Activated B cell treated with CpG ODN at 0.5 μM for 24 hours (primary cell): ENCODE measurements at places on chromosomes 6 and 20. TPM values are rescaled to one million over a fixed set of nuclear protein-coding genes. Genes with fewer than 3 reads are reported as not detected.

CLPSL2 gene
- not detected in 2 replicates for total RNA-seq

GHRH gene
- total RNA-seq, result not detected in 2 replicates

CNKSR3 gene
- total RNA-seq, result 0.20 TPM in 1 of 2 replicates, not detected in the other

UST gene
- 14.3 and 18.1 TPM in 2 replicates for total RNA-seq

LBP gene
- total RNA-seq, result not detected in 2 replicates

GRCh38 chr6:163487606-163488005 lies 73.1 kb downstream of the QKI start:
- H3K27ac ChIP-seq, result no peak overlapping the region
- peaks cover 49% of the 10 kb centered on the region for H3K4me1 ChIP-seq
- DNase-seq, result no peak
- H3K36me3 ChIP-seq, result peaks cover 10% of the 10 kb centered on the region
- H3K27me3 ChIP-seq, result no peaks in the 10 kb centered on the region
- H3K4me3 ChIP-seq, result no peak overlapping the region

GRCh38 chr6:167027772-167028171 lies 28.6 kb downstream of the CEP43 start:
- H3K4me3 ChIP-seq, result no peak overlapping the region
- DNase-seq, result no peak

GRCh38 chr6:82867946-82868345 lies 197.7 kb downstream of the UBE3D start:
- H3K4me3 ChIP-seq, result no peak overlapping the region
- no peaks in the 10 kb centered on the region for H3K36me3 ChIP-seq

- peaks cover 15% of the 10 kb centered on the region for H3K4me1 ChIP-seq
- DNase-seq, result peak; percentile 20
- no peaks in the 10 kb centered on the region for H3K27me3 ChIP-seq
- H3K4me3 ChIP-seq, result peak overlapping the region; percentile 9
- no peaks in the 10 kb centered on the region for H3K36me3 ChIP-seq
Measured at GRCh38 chr6:45548657-45549515, 171.2 kb upstream of the SUPT3H start.

DNA sequence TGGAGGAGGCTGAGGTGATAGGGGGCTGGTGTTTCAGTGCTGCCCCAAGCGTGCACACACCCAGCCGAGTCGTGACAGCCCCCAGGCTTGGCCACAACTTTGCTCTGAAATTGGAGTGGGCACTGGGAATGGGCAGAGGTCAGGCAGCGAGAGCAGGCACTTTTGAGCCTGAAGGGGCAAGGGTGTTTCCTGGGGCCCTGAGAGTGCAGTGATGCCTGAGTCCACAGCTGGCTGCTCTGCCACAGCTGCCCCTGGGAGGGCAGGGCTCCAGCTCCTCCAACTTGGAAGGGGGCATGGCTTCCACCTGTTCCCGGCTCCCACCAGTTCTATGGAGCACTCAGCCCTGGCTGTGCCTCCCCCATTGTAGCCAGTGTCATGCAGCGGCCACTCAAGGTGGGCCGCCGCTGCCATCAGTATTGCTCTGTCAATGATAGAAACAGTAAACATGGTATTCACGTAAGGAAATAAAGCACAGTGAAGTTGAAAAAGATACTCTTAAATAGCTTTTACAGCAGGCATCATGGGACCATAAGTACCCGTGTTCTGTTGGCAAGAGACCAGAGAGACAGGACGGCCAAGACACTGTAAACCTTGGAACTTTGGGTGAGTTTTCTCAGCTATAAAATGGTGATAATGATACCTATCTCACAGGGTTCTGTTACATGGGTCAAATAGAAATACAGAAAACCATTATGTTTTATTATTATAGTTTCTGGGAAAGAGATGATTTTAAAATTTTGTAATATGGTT lies 108.9 kb downstream of the THEMIS start:
- no peaks in the 10 kb centered on the region for H3K36me3 ChIP-seq
- no peaks in the 10 kb centered on the region for H3K4me1 ChIP-seq
- no peak overlapping the region for H3K27ac ChIP-seq
- no peak overlapping the region for H3K4me3 ChIP-seq
- DNase-seq, result no peak
- H3K27me3 ChIP-seq, result no peaks in the 10 kb centered on the region

DNA sequence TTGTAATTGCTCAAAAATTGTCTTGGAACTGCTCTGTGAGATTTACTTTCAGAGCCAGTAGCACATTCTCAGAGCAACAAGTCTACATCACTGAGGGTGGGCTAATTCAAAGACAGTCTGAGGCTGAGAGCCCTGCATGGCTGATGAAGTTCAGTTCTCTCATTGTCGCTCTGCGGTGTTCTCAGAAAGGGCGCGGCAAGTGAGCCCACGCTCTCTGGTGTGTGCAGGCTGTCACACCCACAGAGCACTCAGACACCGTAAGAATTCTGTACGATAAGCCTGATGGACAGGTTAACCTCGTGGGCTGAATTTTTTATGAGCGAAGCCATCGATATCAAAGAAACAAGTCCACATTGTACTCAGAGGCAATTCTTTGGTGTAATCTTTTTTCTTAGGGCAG lies 557.8 kb downstream of the HACE1 start:
- H3K27ac ChIP-seq, result no peak overlapping the region
- no peak overlapping the region for H3K4me3 ChIP-seq
- no peak for DNase-seq
- no peaks in the 10 kb centered on the region for H3K36me3 ChIP-seq
- H3K27me3 ChIP-seq, result no peaks in the 10 kb centered on the region

DNA sequence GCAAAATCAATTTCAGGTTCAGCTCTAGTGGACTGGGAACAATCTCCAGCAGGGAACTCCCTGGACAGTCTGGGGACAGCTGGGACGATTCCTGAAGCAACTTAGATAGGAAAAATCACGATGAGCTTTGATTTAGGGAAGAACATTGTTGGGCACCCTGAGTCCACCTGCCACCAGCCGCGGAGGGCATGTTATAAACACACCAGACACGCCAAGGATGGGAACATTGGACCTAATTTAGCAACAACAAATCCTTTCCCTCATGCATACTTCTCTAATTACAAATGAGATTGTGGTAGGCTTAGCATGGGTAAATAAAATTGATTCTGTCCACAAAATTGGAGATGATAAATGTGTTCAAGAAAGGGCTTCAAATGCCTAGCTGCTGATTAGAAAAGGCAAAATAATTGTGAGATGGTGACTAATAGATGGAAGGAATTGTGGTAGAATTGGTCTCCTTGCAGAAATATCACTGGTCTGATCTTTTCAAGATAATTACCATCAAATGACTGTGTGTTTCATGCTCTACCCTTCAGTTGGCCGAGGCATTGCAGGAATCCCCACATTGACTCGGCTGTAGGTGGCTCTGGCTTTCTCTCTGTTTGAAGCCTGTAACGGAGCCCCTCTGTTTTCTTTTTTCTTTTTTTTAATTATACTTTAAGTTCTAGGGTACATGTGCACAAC lies 6.1 kb upstream of the NANP start:
- H3K27me3 ChIP-seq, result no peaks in the 10 kb centered on the region
- DNase-seq, result no peak
- no peaks in the 10 kb centered on the region for H3K4me1 ChIP-seq
- no peak overlapping the region for H3K4me3 ChIP-seq
- H3K27ac ChIP-seq, result no peak overlapping the region

DNA sequence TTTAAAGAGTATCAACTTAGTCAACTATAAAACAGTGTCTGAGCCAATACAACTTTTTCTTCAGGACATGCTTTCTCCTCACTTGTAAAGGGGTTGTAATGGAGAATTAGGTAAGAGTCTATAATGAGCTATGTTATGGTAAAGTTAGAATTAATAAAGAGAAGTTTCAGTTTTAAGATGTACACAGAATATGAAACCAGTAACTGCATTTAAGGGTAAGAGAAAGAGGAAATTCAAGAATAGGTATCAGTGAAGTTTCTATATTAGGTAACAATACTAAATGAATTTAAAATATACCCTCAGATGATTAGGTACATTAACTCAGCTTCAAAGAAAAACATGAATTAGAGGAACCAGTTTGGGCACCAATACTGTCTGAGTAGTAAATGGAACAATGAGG lies 1444.3 kb upstream of the ADGRB3 start:
- no peak for DNase-seq
- no peak overlapping the region for H3K27ac ChIP-seq
- no peaks in the 10 kb centered on the region for H3K27me3 ChIP-seq
- no peaks in the 10 kb centered on the region for H3K4me1 ChIP-seq

GRCh38 chr6:32529697-32530430 lies at the start of gene HLA-DRB5:
HLA-DRB5 (minus strand) TSS chr6:32530287; CDS start chr6:32530224, 63 bp downstream.
- peak; percentile 20 for DNase-seq
- peaks cover 16% of the 10 kb centered on the region for H3K36me3 ChIP-seq
- H3K27ac ChIP-seq, result peak within 1 kb of the TSS; percentile 99
- H3K4me1 ChIP-seq, result peaks cover 28% of the 10 kb centered on the region

- no peak for DNase-seq
- no peaks in the 10 kb centered on the region for H3K4me1 ChIP-seq
- H3K27me3 ChIP-seq, result peaks cover 5% of the 10 kb centered on the region
- H3K4me3 ChIP-seq, result no peak overlapping the region
- no peak overlapping the region for H3K27ac ChIP-seq
- H3K36me3 ChIP-seq, result no peaks in the 10 kb centered on the region
Measured at GRCh38 chr6:8130399-8130798, 28.1 kb upstream of the EEF1E1 start.

GRCh38 chr6:15507746-15508145 lies 155.1 kb downstream of the DTNBP1 start:
- H3K4me3 ChIP-seq, result no peak overlapping the region
- no peaks in the 10 kb centered on the region for H3K27me3 ChIP-seq
- DNase-seq, result no peak
- H3K4me1 ChIP-seq, result no peaks in the 10 kb centered on the region

DNA sequence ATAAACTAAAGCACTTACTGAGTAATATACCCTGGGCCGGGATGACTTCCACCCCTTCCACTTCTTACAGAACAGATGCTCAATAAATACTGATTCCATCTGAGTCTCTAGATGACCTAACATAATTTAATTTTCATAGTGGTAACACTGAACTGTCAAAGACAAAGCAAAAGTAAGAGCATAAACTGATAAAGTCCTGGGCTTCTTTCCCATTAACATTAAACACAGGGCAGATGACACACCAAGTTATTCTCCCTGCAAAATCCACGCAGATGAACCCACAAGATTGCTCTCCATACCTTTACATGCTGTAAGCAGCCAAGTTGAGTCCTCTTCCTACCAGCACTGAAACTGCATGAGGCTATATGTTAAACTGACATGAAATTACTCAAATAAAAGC lies 27.1 kb downstream of the AGPAT4 start:
- no peaks in the 10 kb centered on the region for H3K27me3 ChIP-seq
- H3K36me3 ChIP-seq, result peaks cover 3% of the 10 kb centered on the region
- no peaks in the 10 kb centered on the region for H3K4me1 ChIP-seq
- no peak for DNase-seq

GRCh38 chr20:6501061-6501460 lies 266.4 kb upstream of the BMP2 start:
- no peaks in the 10 kb centered on the region for H3K4me1 ChIP-seq
- no peak for DNase-seq
- H3K36me3 ChIP-seq, result no peaks in the 10 kb centered on the region
- no peak overlapping the region for H3K27ac ChIP-seq
- H3K27me3 ChIP-seq, result no peaks in the 10 kb centered on the region

- DNase-seq, result no peak
- no peak overlapping the region for H3K4me3 ChIP-seq
- H3K4me1 ChIP-seq, result peaks cover 14% of the 10 kb centered on the region
- no peak overlapping the region for H3K27ac ChIP-seq
- no peaks in the 10 kb centered on the region for H3K27me3 ChIP-seq
Measured at GRCh38 chr6:14707971-14708465, 537.9 kb upstream of the JARID2 start.

DNA sequence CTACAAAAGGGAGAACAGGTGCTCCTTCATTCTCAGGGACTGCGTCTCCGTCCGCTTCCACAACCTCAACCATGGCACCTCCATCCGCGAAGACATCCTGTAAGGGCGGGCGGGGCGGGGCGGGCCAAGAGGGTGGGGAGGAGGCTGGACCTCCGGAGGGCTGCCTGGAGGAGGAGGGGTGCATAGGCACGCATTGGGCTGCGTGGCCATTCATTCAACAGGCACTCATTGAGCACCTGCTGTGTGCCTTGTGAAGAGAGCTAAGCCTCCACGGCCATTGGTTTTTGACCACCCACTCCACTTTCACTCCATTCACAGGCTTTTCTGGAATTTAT lies 435 bp downstream of the ZSWIM3 start:
- no peak for DNase-seq
- peak overlapping the region; percentile 94 for H3K4me3 ChIP-seq
- H3K4me1 ChIP-seq, result peaks cover 48% of the 10 kb centered on the region
- peaks cover 20% of the 10 kb centered on the region for H3K36me3 ChIP-seq

DNA sequence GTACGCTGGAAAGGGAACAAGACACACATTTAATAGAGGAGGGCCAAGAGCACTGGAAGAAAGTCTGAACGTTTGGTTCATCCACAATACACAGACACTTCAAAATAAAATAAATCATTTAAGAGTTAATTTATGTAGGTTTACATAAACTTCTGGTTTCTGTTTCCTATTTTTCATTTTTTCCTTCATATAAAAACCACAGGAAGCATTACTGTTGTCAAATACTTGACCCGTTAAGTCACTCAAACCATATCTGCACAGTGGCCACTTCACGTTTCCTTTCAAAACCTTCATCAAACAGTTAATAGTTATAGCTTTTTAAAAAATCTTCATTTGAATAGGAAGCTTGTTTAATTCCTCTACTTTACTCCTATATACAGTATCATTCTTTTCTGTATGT lies 257.6 kb upstream of the THEMIS start:
- DNase-seq, result no peak
- peaks cover 23% of the 10 kb centered on the region for H3K4me1 ChIP-seq
- H3K4me3 ChIP-seq, result no peak overlapping the region
- H3K36me3 ChIP-seq, result no peaks in the 10 kb centered on the region
- no peaks in the 10 kb centered on the region for H3K27me3 ChIP-seq

DNA sequence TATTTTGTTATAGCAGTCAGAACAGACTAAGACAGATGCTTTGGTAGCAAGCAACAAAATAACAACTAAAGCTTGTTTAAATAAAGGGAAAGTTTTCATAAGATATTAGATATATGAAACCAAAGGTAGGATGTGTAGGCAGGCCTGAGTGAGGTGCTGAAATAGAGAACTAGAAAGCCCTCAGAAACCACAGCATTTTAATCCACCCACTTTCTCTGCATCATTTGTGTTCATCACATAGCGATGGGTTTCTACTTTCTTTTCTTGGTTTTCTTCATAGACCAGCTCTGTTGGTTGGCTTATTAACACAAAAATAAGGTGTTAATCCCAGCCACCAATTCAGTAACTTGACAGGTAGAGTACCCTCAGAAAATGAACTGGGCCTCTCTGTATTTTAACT lies 58.6 kb downstream of the RPS12 start:
- H3K4me1 ChIP-seq, result peaks cover 4% of the 10 kb centered on the region
- no peak for DNase-seq
- H3K36me3 ChIP-seq, result no peaks in the 10 kb centered on the region
- H3K4me3 ChIP-seq, result no peak overlapping the region

- no peaks in the 10 kb centered on the region for H3K27me3 ChIP-seq
- H3K27ac ChIP-seq, result no peak overlapping the region
- H3K36me3 ChIP-seq, result no peaks in the 10 kb centered on the region
Measured at GRCh38 chr6:56690519-56691285, 48.0 kb upstream of the DST start.

GRCh38 chr6:144993870-144994269 lies 708.7 kb downstream of the UTRN start:
- H3K27ac ChIP-seq, result no peak overlapping the region
- no peaks in the 10 kb centered on the region for H3K36me3 ChIP-seq
- H3K4me1 ChIP-seq, result no peaks in the 10 kb centered on the region
- H3K27me3 ChIP-seq, result peaks cover 17% of the 10 kb centered on the region
- no peak overlapping the region for H3K4me3 ChIP-seq

GRCh38 chr6:101482606-101483005 lies 89.1 kb downstream of the GRIK2 start:
- H3K36me3 ChIP-seq, result no peaks in the 10 kb centered on the region
- H3K4me3 ChIP-seq, result no peak overlapping the region
- H3K27me3 ChIP-seq, result no peaks in the 10 kb centered on the region
- H3K27ac ChIP-seq, result no peak overlapping the region
- DNase-seq, result no peak
- H3K4me1 ChIP-seq, result no peaks in the 10 kb centered on the region
